NCI-H1694 (cell line): ENCODE measurements at places on chromosomes 1 and 21.

- no peak for DNase-seq
These were observed 111.9 kb downstream of the NRIP1 start for GRCh38 chr21:14952916-14953315.

DNA sequence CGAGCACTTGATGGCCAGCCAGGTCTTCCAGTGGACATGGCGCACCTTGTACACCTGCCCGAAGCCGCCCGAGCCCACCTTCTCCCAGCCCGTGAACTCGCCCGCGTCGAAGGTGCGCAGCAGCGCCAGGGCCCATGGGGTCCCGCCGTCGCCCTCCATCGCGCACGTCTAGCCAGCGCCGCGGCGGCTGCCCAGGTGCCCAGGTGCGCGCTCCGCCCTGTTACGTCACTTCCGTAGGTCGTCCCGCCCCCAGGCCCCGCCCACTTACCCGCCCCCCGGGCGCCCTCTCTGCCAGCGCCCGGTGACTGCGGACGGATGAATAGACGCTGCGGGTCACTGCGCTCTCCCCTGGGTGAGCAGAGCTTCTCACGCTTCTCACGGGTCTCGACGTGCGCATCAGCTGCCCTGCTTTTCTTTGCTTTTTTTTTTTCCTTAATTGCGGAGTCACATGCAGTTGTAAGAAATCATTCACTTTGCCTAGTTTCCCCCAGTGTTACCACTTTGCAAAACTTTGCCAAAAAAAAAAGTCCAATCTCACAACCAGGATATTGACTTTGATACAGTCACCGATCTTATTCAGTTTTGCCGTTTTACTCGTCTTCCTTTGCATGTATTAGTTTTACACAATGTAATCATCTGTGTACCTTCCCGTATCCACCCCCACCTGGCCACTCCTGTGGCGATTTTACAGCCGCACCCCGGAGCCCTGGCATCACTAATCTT lies at the start of gene RIPK4:
RIPK4 (minus strand) TSS at position 170 of the 723 bp plus-strand sequence; CDS start at position 159, 11 bp downstream.
- no peak for DNase-seq

DNA sequence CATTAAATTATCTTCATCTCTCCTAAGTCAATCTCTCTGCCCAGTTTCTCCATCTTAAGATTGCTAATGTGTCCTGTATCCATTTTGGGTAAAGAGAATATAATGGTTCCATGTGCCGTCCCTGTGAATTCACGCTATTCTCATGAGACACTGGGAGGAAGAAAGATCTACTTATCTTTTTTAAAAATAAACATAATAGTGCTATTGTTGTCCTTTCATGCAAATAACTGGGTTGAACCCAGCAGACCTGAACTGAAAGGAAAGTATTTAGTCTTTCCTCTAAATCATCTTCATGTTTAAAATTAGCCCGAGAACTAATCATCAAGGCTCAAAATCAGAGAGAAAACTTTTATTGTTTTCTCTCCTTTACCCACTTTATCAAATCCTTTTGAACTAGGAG lies 22.4 kb downstream of the SLAMF1 start:
- DNase-seq: no peak

DNA sequence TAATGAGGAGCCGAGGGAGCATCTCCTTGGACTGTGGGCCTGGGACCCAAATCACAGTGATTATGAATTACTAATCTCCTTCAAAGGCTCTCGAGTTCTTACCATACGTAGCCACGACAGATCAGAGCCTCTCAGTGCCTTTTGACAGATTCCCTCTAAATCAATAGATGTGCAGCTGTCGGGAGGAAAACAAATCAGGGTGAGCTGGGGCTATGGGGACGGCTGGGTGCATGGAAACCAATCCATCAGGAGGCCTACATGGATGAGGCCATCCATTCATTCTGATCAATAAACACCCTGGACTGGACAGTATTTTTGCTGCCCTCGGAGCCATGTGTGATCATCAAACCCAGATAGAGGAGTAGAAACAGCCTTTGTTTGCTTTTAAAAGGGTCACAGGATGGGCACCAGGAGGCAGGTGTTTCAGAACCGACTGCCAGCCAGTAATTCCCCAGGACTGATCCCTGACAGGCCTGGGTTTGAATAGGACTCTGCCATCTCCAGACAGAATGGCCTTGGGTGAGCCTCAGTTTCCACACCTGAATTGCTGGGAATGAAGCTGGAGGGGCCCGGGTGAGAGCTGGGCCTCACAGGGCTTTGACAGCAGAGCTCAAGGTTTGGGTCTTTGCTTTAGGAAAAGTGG lies 532.8 kb downstream of the MATN1 start:
- no peak for DNase-seq

DNA sequence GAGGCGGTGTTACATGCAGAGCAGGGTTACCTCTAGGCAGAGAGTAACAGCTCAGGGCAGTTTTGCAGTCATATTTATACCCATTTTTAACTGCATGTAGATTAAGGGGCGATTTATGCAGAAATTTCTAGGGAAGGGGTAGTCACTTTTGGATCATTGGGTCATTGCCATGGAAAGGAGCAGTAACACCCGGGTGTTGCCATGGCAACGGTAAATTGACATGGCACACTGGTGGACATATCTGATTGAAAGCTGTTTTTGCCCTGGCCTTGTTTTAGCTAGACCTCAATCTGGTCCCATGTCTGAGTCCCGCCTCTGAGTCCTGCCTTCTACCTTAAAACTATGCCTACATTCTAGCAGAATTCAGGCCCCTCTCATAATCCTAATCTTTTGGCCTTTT lies 11.8 kb upstream of the USP1 start:
- DNase-seq: no peak

DNA sequence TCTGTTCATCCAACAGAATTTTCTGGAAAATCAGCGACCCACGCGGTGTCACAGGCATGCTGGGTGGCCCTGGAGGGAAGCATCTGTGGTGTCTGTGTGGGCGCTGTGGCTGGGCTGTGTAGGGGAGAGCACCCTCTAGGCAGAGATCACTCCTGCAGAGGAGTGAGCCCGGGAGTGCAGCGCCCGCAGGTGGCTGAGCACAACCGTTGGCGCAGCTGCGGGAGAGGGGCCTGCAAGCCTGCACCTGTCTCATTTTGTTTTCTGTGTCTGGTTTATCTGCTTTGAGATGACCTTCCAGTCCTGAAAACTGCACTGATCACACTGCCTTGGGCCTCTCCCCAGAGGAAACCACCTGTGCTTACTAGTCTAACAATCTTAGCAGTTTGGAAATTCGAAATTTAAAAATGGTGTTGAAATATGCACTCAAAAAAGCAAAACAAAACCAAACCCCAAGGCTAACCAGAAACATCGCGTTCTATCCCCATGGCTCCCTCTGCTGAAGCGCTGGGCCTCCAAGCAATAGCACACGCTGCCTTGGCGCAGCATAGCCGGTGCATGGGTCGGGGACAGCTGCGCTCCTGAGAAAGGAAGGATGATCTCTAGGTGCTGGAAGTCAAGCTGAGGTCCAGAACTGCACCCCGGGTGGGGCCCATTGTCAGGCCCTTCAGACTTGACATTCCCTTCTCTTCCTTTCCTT lies 4.8 kb downstream of the FAM3B start:
- no peak for DNase-seq

GRCh38 chr1:234599617-234600417 lies 10.2 kb downstream of the IRF2BP2 start:
- peak; percentile 79 for DNase-seq

DNA sequence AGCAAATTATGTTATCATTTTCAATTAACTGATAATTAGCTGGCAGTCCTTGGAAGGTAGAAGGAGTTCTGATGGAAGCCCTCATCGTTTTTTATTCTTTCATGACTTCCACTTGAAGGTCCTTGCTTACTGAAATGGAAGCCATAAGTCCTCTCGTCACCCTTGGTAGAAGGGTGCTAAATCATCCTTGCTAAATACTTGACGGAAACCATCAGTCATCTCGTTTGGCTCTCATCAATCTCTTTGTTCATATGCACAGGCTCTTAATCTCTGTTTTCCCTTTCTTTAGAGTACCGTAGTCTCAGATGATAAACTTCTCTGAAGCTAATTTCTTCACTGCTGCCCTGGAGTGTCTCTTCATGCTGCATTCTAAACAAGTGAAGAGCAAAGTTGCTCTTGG lies 34.5 kb downstream of the UCK2 start:
- DNase-seq: no peak

DNA sequence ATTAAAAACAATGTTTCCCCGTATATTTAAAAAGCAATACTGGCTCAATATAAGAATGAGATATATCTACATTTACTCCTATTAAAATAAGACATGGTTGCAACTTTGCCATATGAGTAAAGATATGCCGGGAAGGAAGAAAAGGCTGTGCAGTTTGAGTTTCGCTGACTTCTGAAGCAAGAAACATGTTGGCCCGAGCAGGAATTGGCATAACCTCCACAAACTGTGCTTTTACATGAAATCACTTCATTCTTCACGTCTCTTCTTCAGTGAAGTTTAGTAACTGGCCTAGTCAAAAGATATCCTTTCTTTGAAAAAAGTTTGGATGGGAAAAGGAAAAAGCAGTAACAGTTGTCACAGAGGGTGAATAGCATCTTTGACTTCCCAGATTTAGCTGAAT lies 342.0 kb downstream of the PBX1 start:
- DNase-seq: no peak

GRCh38 chr1:10508511-10508951 lies 33.8 kb downstream of the PEX14 start:
- DNase-seq: no peak

DNA sequence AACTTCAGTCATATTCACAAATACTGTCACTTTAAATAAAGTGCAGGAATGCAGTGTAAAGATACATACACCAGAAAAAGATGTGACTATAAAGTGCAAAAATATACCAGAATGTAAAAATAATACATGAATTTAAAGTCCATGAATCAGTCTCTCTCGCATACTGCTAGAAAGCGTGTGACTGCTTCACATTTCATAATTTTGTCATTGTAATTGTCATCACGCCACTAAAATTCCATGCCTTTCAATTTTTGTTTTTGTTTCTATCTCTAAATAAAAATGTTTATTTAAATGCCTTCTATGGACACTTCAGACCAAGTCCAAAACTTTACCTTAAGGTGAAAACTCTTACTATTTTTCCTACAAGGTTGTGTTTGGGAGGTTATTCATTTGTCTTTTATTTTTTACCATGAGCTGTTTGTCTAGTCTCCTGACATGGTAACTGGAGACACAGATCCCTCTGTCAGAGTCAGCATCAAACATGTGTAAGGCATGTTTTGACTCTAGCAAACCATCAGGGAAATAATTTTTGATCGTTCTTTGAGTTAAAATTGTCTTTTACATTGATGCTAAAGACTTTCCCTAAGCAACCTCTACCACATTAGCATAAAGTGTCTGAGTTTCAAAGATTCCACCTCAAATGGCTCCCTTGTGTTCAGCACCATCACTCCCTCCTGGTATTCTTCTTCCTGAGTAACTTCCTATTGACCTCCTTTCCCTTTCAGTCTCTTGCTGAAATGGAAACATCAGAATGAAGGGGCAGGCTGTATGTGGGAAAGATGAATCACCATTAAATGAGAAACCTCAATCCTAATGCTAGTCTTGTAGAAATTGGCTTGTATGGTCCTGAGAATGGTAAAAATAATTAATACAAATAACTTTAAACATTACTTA lies 14.0 kb upstream of the AIM2 start:
- DNase-seq: no peak

GRCh38 chr1:219189021-219189824 lies 15.5 kb downstream of the LYPLAL1 start:
- no peak for DNase-seq

DNA sequence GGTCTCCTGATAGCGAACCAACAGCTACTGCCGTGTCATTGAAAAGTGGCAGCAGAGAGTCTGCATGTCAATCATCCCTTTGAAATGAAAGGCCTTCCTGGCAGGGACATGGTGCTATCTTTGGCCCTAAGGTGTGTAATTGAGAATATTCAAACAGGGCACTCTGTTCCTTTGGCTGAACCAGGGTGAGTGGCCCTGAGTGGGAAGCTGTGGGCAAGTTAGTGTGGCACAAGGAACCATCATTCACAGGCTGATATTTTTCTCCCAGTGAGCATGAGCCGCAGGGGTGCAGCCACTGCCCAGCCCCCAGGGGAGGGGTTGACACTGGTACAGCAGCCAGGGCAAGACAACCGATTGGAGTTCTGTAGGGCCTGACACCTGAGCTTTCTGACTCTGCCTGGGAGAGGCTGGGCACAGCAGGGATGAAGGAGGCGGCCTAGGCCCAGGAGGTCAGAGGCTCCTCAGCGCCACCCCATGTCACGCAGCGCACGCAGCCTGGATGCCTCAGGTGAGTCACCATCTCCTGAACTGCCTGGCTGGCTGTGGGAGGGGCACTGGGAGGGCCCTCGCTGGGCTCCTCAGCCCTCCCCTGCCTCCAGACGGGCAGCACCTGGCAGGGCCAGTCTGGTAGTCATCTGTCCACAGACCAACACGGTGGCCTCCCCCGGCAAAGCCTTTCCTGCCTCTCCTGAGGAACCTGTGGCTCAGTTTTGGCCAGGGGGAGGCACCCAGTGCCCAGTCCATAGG lies 13.2 kb downstream of the QSOX1 start:
- DNase-seq: no peak

DNA sequence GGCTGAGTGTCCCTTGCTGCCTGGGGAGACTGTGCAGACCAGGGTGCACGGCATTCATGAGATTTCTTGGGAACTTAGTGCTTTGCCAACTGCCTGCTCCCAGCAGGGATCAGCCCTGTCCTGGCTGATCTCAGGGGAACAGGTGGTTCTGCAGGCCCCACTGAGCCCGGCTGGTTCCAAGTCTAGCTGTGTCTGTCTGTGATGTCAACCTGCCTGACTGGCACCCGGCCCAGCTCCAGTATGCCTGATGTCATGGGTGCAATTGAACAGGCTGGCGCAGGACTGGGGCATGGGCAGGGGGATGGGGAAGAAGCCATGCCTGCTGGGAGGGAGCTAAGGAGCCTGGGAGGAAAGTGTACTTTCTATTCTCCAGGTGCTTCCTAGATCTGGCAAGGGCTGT lies 227.1 kb downstream of the GRIK3 start:
- peak; percentile 92 for DNase-seq

DNA sequence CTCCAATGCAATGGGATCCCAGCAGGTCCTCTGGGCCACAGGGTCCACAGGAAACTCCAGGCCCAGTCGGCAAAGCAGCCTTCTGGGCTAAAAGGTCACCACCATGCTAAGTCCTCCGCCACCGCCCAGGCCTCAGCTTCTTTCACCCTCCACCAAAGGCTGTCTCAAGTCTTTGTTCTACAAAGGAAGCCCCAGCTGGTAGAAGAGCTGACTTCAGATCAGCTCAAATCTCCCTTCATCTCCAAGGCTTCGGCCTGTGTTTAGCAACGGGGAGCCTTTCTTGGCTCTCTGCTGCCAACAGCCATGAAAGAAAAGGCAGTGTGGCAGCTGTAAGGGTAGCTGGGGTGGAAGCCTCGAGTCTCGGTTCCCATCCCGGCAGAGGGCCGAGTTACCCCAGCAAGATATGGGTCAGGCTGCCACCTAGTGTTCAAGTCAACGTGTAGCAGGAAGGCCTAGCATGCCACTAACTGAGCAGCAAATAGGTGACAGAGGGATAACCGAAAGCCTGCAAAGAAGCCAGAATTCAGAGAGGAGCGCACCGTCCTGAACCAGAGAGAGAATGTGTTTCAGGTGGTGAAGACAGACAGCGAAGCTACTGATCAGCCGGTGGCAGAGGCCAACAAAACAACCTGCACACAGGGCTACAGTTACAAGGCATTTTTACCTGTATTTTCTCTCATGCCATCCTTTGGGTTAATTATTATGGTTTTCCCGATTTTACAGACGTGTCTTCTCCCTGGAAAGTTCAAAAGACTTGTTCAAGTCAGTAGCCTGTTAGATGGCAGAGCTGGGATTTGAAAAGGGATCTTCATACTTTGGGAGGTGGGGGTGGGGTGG lies 26.8 kb upstream of the CRNN start:
- peak; percentile 64 for DNase-seq

- no peak for DNase-seq
These were observed 390.7 kb downstream of the BRINP2 start for GRCh38 chr1:177561436-177561835.
